ENCODE measurements at places on chromosomes 3 and 15. TPM values are rescaled to one million over a fixed set of nuclear protein-coding genes. Genes with fewer than 3 reads are reported as not detected.

The MST1R gene
- 4.2 TPM for polyA plus RNA-seq

The CFAP44 gene
- polyA plus RNA-seq: 7.3 TPM

The CHL1 gene
- polyA plus RNA-seq: 199 TPM

The LYSMD2 gene
- polyA plus RNA-seq: 8.3 TPM

The MASP1 gene
- polyA plus RNA-seq: 0.19 TPM

The CFAP20DC gene
- not detected for polyA plus RNA-seq

The KBTBD13 gene
- not detected for polyA plus RNA-seq

The OXTR gene
- 1.7 TPM for polyA plus RNA-seq

The CFAP100 gene
- 2.3 TPM for polyA plus RNA-seq

The GNAT1 gene
- polyA plus RNA-seq: not detected

The PP2D1 gene
- polyA plus RNA-seq: not detected

The SSUH2 gene
- polyA plus RNA-seq: 0.88 TPM

The SOX14 gene
- polyA plus RNA-seq: not detected

The ERICH6 gene
- not detected for polyA plus RNA-seq

The CLDN18 gene
- polyA plus RNA-seq: not detected

The LTK gene
- 0.28 TPM for polyA plus RNA-seq

The CYP1A1 gene
- polyA plus RNA-seq: 0.09 TPM

The PLIN1 gene
- 0.08 TPM for polyA plus RNA-seq

The GPR62 gene
- not detected for polyA plus RNA-seq

The NGLY1 gene
- 22.0 TPM for polyA plus RNA-seq

The GOLGA6A gene
- 0.50 TPM for polyA plus RNA-seq

The NSUN3 gene
- polyA plus RNA-seq: 13.5 TPM

The TJP1 gene
- polyA plus RNA-seq: 6.2 TPM

The TMC3 gene
- polyA plus RNA-seq: not detected

The FETUB gene
- not detected for polyA plus RNA-seq

The MYO5C gene
- 0.44 TPM for polyA plus RNA-seq

Measured in neural cell (in vitro differentiated cells).